Activated T-helper 1 cell treated with anti-CD3 and anti-CD28 coated beads, Interleukin-2, amount 50 U/mL, for 16 hours (primary cell): ENCODE measurements at places on chromosomes 12 and 14.

GRCh38 chr12:81224626-81225025, 146.7 kb downstream of the ACSS3 start:
- DNase-seq = no peak

GRCh38 chr14:24920265-24921075, 129.5 kb downstream of the STXBP6 start:
- no peak for DNase-seq

GRCh38 chr14:97603201-97603600, 806.0 kb downstream of the VRK1 start:
- no peak for DNase-seq

GRCh38 chr12:43011383-43011926, 421.9 kb upstream of the PRICKLE1 start:
- no peak for DNase-seq
